ENCODE measurements at places on chromosomes 4 and X. TPM values are rescaled to one million over a fixed set of nuclear protein-coding genes. Genes with fewer than 3 reads are reported as not detected.

DNA sequence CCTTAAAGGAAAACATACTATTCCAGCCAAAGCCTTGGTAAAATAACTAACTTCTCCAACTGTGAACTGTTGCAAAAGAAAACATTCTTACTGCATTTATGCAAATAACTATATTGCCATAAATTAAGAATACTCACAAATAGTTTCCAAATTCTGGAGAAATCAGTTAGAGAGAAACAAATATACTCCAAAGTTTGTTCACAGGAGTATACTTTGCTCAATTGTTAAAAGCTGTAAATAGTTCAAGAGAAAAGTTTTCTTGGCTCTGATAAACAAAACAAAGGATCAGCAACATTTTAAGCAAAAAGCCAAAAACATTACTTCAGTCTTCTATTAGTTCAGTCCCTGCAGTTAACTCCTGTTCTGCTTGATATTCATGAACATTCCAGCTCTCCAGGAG is 83.0 kb downstream of the EIF4E start:
- H3K4me1 ChIP-seq, result no peaks in the 10 kb centered on the region
- DNase-seq, result no peak
- H3K36me3 ChIP-seq, result no peaks in the 10 kb centered on the region
- no peak overlapping the region for H3K4me3 ChIP-seq
- no peaks in the 10 kb centered on the region for H3K27me3 ChIP-seq
- no peak overlapping the region for H3K27ac ChIP-seq

- no peaks in the 10 kb centered on the region for H3K4me1 ChIP-seq
- no peak for DNase-seq
- H3K36me3 ChIP-seq, result no peaks in the 10 kb centered on the region
- H3K27me3 ChIP-seq, result no peaks in the 10 kb centered on the region
- H3K27ac ChIP-seq, result no peak overlapping the region
- H3K4me3 ChIP-seq, result no peak overlapping the region
Measured at GRCh38 chrX:97907791-97908190, 1024.1 kb downstream of the RPA4 start.

DNA sequence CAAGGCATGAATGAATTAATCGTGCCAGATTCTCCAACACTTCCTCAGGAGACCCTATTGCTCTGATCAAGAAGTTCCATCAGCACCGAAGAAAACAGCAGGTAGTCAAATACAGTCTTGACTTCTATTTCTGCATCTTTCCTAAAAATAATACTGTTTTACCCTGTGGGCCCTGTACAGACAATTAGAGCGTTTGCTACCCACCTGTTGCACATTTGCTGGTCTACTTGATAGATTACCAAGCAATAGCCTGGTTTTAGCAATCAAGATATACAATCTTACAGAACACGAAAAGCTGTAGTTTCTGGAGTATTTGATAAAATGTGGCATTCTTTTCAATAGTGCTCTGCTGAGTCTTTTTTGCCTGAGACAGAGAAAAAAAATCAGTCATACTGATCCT is 12.3 kb downstream of the GPR174 start:
- H3K27ac ChIP-seq, result no peak overlapping the region
- H3K27me3 ChIP-seq, result no peaks in the 10 kb centered on the region
- no peak overlapping the region for H3K4me3 ChIP-seq
- H3K36me3 ChIP-seq, result no peaks in the 10 kb centered on the region
- no peak for DNase-seq

HAUS7 gene
- total RNA-seq, result 3.1 TPM

HPGDS gene
- 1.8 TPM for total RNA-seq

CSAG3 gene
- not detected for total RNA-seq

MAGEA9B gene
- total RNA-seq, result not detected

ARSJ gene
- total RNA-seq, result 3.6 TPM

All from body of pancreas (tissue), 4 donors.